ENCODE measurements at places on chromosomes 3 and 15.

DNA sequence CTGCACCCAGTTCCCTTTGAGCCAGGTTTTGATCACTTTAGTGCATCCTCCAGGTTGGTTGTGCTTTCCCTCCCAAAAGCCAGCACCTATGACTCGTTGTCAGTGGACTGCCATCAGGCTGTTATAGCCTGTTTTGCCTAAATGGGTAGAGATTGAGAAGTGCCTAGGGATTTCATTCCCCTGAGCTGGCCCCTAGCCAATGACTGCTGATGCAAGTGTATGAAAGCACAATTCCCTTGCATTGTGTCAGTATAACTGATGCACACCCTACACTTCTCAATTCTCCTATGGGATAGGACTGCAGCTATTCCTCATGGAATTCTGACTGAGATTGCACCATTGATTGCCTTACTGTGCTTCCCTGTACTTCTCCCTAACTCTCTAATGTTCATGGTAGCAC, 102.1 kb upstream of the ARPP21 start:
- DNase-seq = no peak

GRCh38 chr3:159739969-159740368, 248.7 kb upstream of the IL12A start:
- DNase-seq = no peak

DNA sequence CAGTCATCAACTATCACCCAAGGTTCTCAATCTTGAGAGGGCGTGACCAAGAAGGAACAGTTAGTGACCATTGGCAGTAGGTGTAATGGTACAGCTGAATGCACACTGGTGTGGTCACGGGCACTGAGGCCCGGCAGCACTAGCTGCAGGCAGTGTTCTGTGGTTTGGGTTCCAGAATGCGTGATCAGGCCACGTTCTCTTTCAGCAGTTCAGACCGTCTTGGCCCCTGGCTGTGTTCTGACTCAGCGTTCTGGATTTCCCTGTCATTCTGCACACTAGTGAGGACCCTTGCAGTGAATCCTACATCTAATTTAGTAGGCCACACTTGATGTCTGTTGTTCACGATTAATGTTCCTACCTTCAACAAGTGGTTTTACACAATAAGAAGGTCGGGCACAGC, 220.5 kb upstream of the SLCO3A1 start:
- no peak for DNase-seq

DNA sequence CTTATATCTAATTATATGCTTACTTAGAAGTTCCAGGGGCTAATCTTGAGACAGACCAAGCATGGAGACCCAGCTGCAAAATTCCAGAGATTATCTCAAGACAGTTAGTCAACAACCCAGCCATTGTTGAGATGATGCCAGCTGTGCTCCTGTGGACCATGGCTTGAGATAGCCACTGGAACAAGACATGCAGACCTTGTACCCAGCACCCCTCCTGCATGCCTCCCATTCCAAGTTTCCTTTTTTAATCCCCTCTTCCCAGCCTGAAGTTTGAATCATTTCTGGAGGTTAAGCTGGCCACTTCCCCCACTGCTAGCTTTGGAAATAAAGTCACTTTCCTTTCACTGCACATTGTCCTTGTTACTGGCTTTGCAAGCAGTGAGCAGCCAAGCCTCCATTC, 53.8 kb downstream of the IMPG2 start:
- no peak for DNase-seq

- no peak for DNase-seq
Measured at GRCh38 chr3:161489395-161489794, 7.2 kb upstream of the OTOL1 start.

Data from CD4-positive, alpha-beta T cell treated with Interleukin-1 beta for 1 hour (primary cell).